ENCODE measurements at places on chromosomes 5 and 9.

GRCh38 chr5:74212336-74212735 is 428.2 kb downstream of the ENC1 start:
- DNase-seq = no peak

- peak; percentile 77 for DNase-seq
Observed at GRCh38 chr5:32027717-32028458, 146.2 kb downstream of the GOLPH3 start.

- no peak for DNase-seq
Observed at GRCh38 chr9:96459268-96460007, 9.5 kb downstream of the HABP4 start.

DNA sequence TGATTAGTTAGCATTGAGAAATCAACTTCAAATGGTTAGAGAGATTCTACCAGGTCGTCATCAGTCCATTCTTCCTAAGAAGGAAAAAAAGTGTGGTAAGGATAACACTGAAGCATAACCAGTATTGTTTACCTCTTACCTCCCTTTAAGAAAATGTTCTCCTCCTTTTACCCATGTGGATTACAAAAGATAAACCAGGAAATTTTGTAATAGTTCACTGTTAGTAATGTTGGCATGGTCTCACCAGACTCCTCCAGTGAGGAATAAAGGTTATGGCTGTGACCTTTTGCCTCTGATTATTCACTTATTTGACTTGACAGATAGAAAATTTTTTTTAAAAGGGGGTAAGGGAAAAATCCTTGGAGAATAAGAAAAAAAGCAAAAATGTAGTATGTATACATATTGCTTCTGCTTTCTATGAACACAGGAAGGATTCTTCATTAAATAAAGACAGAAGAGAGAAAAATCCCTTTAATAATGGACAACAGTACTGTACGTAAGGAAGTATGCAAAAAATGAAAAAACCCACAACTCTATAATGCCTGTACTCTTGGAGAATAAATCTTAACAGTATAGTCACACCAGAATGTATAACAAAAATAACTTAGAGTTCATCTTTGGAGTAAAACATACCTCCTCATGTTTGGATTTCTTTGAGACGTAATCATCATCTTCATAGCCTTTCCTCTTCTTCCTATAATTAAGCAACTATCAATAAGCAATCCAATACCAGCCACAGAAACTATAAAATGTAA is 18.1 kb downstream of the CCNH start:
- DNase-seq = no peak

- no peak for DNase-seq
Observed at GRCh38 chr5:52339285-52339684, 448.4 kb upstream of the ITGA1 start.

- DNase-seq = no peak
Observed at GRCh38 chr9:28774433-28775235, 1201.4 kb upstream of the C9orf72 start.

- peak; percentile 59 for DNase-seq
Observed at GRCh38 chr5:54703133-54703532, 185.6 kb downstream of the SNX18 start.

DNA sequence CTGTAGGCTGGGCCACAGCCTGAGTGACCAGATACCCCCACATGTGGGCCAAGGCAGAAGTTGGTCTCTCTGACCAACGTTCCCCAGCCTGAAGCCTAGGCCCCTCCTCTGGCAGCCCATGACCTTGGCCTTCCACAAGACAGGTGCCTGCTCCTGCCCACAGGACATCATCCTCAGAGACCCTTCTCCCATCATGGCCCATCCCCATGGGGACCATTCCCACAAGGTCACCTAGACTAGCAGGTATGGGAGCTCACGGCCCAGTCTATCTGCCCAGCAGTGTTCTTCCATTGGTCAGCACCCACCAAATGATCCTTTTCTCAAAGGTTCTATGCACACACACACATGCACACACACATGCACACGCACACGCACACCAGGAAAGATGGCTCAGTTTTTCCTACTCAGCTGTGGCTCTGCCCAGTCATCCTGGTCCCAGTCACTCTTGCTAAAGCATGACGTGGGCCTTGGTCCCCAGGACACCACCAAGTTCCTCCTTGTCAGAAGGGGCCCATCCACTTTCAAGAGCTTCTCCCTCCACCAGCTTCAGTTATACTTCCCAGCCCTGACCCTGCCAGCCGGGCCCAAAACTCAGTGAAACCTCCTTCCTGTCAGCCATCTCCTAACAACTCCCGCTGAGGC is 65.4 kb downstream of the PAX5 start:
- no peak for DNase-seq

- no peak for DNase-seq
Observed at GRCh38 chr9:97220894-97221477, 86.5 kb upstream of the CCDC180 start.

DNA sequence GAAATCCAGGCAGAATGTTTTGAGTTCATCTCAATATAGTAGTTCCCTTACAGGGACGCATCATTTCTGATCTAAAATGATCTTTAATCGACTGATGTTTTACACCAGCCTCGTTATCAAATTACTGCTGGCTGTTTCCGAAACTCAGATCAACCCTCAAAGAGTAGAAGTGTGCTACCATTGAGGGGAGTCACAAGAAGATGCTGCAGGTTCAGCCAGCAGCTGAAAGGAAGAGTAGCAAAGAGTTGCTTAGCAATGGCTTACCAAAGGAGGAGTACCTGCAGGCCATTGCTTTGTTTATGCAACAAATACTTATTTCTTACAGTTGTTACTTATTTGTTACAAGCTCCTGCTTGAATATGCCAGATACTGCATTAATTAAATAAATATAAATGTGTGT is 144.1 kb downstream of the EBF1 start:
- DNase-seq = no peak

Data from AG04449 (cell line).